ENCODE measurements at places on chromosomes 11 and 22.

DNA sequence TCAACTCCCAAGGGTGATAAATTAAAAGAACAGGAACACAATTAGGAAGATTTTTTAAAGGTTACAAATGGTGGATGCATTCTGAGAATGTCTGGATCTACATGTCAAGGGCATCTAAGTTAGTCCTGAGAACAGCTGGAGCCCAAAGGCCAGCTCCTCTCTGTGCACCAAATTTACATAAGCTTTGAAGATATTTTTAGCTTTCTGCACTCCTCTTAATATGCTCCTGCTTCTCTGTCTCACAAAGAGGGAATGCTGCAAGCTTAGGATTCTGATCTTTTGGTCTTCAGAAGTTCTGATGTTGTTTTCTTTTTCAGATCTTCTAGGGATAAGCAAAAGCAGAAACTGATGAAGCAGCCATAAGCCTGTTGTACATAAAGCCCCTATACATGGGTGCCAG lies 309.8 kb upstream of the NCAM1 start:
- DNase-seq = no peak

- no peak for DNase-seq
These were observed 392.9 kb downstream of the INSC start for GRCh38 chr11:15507592-15507991.

DNA sequence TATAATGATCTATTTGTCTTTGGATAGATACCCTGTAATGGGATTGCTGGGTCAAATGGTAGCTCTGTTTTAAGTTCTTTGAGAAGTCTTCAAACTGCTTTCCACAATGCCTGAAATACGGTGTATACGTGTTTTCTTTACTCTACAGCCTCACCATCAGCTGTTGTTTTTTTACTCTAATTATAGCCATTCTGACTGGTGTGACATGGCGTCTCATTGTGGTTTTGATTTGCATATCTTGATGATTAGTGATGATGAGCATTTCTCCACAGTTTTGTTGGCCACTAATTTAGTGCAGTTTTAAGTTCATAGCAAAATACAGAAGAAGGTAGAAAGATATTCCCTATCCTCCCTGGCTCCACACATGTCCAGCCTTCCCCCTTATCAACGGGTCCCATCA lies 26.3 kb upstream of the VPREB1 start:
- no peak for DNase-seq

DNA sequence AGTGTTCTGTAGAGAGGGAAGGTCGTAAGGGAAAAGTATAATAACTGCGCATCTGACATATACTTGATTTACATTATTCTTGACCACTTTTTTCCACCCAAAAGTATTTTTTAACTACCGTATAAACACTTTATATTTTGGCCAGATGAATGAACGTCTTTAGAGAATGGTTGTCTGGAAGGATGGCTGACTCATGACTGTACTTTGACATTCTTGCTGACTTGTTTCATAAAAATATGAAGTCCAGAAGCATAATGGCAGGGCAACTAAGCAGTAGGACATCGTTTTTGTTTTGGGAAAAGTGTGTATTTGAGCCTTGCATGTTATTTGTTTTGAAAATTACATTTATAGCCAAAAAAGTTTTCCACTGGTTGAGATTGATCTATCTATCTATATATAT lies 110.0 kb downstream of the OSBP2 start:
- no peak for DNase-seq

GRCh38 chr22:47357493-47357892 lies 595.0 kb downstream of the TBC1D22A start:
- no peak for DNase-seq

- no peak for DNase-seq
These were observed 28.9 kb upstream of the PARVB start for GRCh38 chr22:43995057-43995685.

- DNase-seq = no peak
These were observed 14.2 kb upstream of the TECTA start for GRCh38 chr11:121086866-121087265.

Data from stimulated activated CD8-positive, alpha-beta memory T cell treated with anti-CD3 and anti-CD28 coated beads, Interleukin-4, amount 100 ng/mL, for 4 hours (primary cell).